ENCODE measurements at places on chromosomes 4 and X. TPM values are rescaled to one million over a fixed set of nuclear protein-coding genes. Genes with fewer than 3 reads are reported as not detected.

Gene DMRTC1
- not detected for total RNA-seq

DNA sequence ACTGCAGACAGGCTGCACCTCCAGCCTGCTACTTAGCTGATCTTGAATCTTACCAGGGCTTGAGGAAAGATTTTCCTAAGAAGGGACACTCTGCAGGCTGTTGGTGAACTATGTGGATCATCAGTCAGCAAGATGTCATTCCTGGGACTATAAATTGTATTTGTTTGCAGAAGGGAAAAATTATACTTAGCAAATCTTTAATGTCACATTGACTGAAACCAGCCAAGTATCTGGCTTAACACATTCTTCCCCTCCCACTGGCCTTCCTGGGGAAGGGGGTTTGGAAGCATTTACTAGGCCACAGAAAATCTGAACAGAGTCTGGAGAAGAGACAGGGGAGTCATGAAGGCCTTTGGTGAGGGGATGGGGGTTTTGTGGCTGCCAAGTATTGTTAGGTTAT, 156.7 kb upstream of the EOLA2 start:
- no peak for DNase-seq

- no peak for DNase-seq
Observed at GRCh38 chr4:72340803-72341431, 228.1 kb downstream of the ADAMTS3 start.

- DNase-seq = no peak
Observed at GRCh38 chr4:69058410-69059059, 37.7 kb upstream of the UGT2B7 start.

Gene CD40LG
- total RNA-seq = not detected

- peak; percentile 16 for DNase-seq
Observed at GRCh38 chr4:24642981-24643547, 58.7 kb upstream of the DHX15 start.

Gene NEIL3
- 36.3 TPM for total RNA-seq

DNA sequence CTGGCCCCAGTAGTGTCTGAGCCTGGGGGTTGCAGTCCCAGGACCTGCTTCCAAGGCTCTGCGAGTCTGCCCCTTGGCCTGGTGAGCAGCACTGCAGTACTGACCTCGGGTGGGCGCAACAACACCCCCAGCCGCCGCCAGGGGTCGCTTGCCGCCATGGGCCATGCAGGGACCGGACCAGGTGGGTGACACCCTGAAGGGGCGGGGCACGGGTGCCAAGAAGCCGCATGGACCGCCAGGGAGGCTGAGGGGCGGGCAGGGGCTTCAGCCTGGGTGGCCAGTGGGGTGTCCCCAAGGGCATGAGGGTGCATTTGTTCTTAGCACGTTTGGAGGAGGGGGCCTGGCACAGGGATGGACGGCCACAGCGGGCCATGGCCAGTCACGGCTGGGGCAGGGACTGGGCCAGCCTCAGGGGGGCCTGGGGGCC, 25.0 kb downstream of the TACC3 start:
- peak; percentile 52 for DNase-seq

Gene CXCL11
- total RNA-seq = 1.3 TPM

Measured in MG63 (cell line).